A549 (cell line): ENCODE measurements at places on chromosomes 7 and 10. TPM values are rescaled to one million over a fixed set of nuclear protein-coding genes. Genes with fewer than 3 reads are reported as not detected.
A peak's percentile ranks its signal among the peaks of the same experiment; 100 is the strongest.

DNA sequence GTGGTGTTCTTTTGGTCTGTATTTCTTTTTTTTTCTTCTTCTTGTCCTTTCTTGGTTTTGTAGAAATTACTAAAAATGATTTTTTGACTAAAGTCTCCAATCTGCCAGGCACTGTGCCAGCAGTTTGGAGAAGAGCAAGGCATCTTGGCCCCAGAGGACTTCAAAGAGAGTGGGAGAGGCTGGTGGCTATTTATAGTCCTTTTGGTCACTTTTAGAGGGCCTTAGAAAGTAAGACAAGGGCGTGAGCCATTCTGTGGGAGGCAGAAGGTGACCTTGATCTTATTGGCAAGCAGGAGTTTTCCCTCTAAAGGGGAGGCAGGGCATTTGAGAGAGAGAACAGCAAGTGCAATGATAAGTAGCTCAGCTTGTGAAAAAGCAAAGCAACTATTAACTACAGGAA is 211.9 kb downstream of the GALNT17 start:
- DNase-seq, result no peak

The MOGAT3 gene
- polyA plus RNA-seq, result 0.09 TPM in 1 of 3 replicates, not detected in the others

- no peak for DNase-seq
These were observed 6.7 kb upstream of the LRGUK start for GRCh38 chr7:134120405-134120804.

The SYNPO2L gene
- not detected in 3 replicates for polyA plus RNA-seq

- DNase-seq, result no peak
These were observed 1.1 kb upstream of the SFTPA2 start for GRCh38 chr10:79561257-79561656.

The NEUROD6 gene
- not detected in 3 replicates for polyA plus RNA-seq

DNA sequence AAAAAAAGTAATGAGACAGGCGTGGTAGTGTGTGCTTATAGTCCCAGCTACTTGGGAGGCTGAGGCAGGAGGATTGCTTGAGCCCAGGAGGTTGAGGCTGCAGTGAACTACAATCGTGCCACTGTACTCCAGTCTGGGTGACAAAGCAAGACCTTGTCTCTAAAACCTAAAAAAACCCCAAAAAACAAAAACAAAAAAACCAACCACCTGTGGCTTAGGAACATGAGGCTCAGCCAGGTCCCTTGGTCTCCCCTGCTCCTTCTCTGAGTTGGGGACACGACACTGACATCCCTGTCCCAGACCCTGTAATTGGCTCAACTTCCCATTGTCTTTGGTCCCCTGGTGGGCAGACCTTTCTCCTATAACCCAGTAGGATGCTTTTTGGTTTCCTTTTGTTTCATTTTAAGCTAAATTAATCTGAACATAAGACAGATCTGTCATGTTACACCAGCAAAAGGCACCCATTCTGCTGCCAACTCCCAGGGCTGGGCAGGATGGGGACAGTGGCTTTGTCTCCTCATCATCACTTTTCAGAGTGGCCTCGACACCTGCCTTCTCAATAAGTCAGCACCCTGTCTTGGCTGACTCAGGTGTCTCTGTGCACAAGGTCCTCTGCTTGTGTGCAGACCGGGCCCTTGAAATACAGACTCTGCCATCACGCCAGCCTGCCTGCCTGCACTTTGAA is 74.4 kb downstream of the MYL10 start:
- DNase-seq, result no peak

DNA sequence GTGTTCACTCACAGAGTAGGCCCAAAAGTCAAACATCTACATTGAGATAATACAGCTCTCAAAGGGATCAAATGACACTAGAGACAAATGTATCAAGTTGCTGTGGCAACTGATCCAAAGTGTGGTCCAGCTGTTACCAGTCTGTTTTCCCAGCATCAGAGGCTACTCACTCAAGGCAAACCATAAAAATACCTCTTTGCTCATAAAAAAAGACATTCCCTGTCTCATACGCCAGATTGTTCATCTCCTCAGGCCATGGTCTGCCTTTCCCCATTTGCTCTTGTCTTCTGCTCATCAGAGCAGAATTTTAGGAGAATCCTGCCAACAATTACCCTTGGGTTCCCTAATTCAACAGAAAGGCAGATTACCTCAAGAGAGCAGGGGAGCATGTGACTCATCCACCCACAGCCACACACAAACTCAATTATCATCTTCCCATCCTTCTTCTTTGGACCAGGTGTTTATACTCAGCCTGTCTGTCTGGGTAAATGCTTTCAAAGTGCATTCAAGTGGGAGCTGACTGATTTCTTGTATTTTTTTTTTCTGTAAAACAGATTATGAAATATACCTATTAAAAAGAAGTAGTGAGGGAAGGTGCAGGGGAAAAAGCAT is 226.5 kb upstream of the HPS1 start:
- no peak for DNase-seq

- no peak for DNase-seq
These were observed 32.0 kb downstream of the ADAP1 start for GRCh38 chr7:922334-923107.

The KMT2E gene
- polyA plus RNA-seq, result 17.2 to 23.4 TPM (median 19.3 TPM) in 3 replicates

The ARID5B gene
- 0.75 to 0.91 TPM (median 0.84 TPM) in 3 replicates for polyA plus RNA-seq

The CADPS2 gene
- 0.04 to 0.07 TPM (median 0.05 TPM) in 3 replicates for polyA plus RNA-seq

DNA sequence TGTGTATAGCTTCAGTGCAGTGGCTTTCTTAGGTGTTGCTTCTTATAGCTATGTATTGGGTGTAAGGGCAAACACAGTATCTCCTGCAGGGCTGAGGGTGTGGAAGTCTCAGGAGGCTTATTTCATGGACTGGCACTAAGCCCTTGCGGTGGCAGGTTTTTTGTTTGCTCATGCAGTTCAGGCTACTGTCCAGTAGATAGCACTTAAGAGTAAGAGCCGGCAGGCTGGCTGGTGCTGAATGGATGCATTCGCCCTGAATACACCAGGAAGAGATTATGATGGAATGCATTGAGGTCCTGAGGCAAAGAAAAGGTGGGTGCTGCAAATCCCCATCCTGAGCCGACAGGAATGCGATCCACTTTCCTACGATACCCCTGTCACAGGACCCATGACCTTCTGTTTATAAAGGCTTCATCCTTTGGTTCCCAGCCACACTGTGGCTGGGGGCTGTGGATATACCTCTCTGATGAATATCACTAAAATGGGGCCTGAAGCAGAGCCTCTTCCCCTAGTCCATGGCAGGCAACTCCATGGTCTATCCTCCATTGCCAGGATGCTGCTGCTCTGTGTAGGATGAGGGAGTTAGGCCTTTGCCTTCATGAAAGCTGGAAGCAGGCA is 44.9 kb downstream of the ANXA8 start:
- DNase-seq, result peak; percentile 77

- DNase-seq, result peak; percentile 65
These were observed 275.8 kb downstream of the CACNA2D1 start for GRCh38 chr7:82167558-82168314.

The FGFR2 gene
- polyA plus RNA-seq, result 0.09 to 0.22 TPM (median 0.21 TPM) in 3 replicates

The CHST3 gene
- 20.3 to 23.1 TPM (median 21.7 TPM) in 3 replicates for polyA plus RNA-seq

DNA sequence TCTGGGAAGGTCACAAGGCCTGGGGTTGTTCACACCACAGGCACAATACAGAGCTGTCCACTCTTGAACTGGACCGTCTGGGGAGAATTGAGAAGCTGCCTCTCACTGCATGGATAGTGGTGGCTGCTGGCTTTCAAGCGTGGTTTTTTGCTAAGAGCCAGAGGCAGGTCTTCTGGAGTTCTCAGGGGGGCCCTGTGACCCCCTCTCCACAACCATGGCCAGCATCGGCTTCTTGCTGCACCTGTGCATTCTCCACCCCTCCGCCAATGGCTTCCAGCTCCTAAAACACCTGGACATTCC is 140.3 kb downstream of the ADCY1 start:
- no peak for DNase-seq

The DNAJC12 gene
- 13.1 to 19.8 TPM (median 19.1 TPM) in 3 replicates for polyA plus RNA-seq

DNA sequence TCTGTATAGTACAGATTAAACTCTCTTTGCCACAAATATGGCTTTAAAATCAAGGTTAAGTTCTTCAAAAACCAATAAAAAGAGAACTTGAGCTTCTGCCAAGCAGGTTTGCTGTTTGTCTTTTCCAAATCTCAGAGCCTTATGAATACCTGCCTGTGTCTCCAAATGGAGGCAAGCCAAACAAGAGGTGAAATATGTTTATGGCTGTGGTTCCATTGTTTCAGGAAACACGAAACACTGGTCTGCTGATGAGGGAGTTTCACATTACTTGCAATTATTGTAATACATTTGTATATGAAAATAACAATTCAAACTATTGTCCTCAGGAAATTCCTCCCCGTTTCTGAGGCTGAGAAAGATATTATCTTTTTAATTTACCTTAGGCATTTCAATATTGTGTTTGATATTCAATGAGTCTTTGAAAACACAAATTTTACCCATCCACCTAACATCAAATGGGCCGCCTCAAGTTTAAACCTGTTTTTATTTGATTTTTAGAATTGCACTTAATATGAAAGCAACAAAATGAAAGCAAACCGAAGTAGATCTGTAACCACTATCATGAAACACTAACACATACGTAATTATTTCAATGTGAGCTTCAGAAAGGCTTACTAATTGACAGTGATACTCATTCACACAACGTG is 359.3 kb downstream of the HGF start:
- no peak for DNase-seq

- no peak for DNase-seq
These were observed 155.6 kb upstream of the ADO start for GRCh38 chr10:62648921-62649320.

GRCh38 chr10:30114881-30115625 is 55.7 kb upstream of the JCAD start:
- no peak for DNase-seq

DNA sequence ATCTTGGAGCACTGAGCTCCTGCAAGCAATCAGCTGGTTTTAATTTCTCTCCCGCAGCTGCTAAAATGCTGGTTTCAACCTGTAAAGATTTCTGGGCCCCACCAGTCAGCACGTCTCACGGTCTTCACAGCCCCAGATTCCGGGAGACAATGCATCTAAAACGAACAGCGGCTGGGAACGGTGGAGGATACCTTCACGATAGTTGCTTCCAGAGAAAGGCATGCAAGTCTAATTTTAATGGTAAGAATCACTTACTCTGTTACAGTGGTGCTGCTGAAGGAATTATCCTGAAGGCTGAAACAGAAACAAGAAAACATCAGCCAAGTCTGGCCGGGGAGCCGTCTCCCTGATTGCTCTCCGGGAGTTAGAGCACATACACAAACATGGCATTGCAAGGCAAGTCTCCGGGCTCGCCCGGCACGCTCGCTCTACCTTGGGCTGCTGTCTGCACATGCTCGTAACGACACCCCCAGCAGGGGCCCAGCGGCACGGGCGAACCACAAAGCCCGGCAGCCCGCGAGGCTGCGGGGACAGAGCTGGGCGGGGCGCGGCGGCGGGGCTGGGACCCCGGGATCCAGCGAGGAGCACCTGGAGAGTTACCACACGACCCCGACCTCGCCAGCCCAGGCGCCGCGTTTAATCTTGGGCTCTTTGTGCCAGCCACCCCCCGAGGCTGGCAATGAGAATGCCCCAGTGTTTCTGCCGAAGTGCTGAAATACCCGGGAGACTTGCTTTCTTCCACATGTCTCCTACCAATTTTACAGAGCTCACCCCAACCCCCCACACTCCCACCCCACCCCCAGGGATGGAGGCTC is at the start of gene FAM13C:
FAM13C (minus strand) TSS at position 406 of the 815 bp plus-strand sequence; CDS start at position 317, 89 bp downstream.
- peak; percentile 7 for DNase-seq

The SGPL1 gene
- polyA plus RNA-seq, result 31.2 to 35.2 TPM (median 32.2 TPM) in 3 replicates

The INTS15 gene
- polyA plus RNA-seq, result 13.6 to 14.7 TPM (median 14.5 TPM) in 3 replicates

- DNase-seq, result no peak
These were observed 99.3 kb upstream of the INSIG1 start for GRCh38 chr7:155198196-155198892.

- no peak for DNase-seq
These were observed 590.0 kb upstream of the MKI67 start for GRCh38 chr10:128716181-128716580.

The GAD2 gene
- polyA plus RNA-seq, result not detected in 3 replicates

The ADCY1 gene
- polyA plus RNA-seq, result 1.3 to 1.7 TPM (median 1.4 TPM) in 3 replicates

DNA sequence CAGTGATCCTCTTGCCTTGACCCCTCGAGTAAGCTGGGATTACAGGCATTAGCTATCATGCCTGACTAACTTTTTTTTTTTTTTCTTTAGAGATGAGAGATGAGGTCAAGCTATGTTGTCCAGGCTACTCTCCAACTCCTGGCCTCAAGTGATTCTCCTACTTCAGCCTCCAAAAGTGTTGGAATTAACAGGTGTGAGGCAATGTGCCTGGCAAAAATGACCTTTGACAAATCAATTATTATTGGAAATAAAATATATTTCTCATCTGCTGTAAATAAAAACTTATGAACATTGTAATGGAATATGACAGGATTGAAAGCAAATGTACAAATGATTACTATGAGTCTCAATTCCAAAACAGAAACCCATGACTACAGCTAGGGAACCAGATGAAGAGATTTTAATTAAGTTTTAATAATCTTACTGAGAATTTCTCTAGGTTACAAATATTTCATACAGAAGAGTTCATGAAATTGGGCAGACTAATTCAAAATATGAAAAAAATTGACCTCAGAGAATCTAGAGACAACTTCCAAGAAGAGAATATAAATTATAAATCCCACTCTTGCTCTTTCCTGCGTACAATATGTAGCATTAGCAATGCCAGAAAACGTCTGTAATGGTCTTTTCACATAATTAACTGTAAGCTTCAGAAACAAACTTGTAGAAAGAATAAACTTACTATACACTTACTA is 414.7 kb downstream of the DGKB start:
- no peak for DNase-seq

The DKK1 gene
- 109 to 122 TPM (median 117 TPM) in 3 replicates for polyA plus RNA-seq

The IFIT2 gene
- polyA plus RNA-seq, result 0.75 to 0.94 TPM (median 0.77 TPM) in 3 replicates

DNA sequence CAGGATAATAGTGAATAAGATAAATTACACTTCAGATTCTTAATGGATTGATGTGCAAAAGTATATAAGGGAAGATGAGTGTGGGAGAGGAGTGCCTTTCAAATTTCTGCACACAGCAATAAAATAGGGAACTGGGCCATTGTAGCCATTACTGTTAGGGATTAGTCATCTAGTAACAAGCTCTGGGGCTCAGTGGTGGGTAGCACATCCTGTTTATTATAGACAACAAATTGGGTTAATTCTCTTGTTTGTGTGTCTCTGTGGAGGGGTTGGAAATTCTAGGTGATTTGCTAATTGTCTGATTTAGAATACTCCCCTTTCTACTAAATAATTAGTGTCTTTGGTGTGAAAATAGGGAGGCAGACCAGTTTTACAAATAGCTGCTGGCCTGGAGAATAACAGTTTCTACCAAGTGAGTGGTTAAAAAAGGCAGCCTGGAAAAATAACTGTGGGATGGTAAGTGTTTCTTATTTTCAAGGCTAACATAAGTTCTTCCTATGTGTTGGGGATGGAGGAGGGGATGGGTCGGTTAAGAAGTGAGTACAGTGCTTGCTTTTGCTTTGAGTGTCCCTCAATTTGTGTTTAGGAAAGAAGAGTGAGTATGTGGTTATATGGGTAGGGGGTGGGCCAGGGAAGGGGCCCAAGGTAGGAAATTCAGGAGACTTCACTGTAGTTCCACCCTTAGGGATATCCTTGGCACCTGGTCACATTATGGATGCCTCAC is 43.3 kb upstream of the TMEM248 start:
- DNase-seq, result no peak

GRCh38 chr10:22620929-22621328 is 93.4 kb downstream of the PIP4K2A start:
- DNase-seq, result no peak

The TFPI2 gene
- 156 to 182 TPM (median 163 TPM) in 3 replicates for polyA plus RNA-seq

- no peak for DNase-seq
These were observed 24.8 kb upstream of the CYCS start for GRCh38 chr7:25149836-25150235.
